ENCODE measurements at places on chromosomes 3 and 15.
A peak's percentile ranks its signal among the peaks of the same experiment; 100 is the strongest.

DNA sequence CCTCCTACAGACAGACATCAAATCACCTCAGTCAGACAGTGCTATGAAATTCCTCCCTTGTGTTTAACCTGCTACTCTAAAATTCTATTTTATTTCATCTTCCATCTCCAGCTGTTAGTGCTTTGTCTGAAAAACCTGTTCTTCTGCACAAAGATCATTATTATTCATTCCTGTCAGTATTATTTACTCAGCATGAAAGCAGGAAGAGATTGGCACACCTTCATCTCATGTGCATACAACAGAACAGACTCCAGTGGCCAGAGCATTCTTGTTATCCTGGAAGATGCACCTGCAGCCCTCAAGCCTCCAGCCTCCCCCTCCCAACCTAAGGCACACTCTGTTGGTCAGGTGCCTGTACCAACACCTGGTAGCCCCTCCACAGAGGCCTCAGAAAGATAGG, 1.8 kb upstream of the ROPN1B start:
- peak; percentile 48 for DNase-seq

DNA sequence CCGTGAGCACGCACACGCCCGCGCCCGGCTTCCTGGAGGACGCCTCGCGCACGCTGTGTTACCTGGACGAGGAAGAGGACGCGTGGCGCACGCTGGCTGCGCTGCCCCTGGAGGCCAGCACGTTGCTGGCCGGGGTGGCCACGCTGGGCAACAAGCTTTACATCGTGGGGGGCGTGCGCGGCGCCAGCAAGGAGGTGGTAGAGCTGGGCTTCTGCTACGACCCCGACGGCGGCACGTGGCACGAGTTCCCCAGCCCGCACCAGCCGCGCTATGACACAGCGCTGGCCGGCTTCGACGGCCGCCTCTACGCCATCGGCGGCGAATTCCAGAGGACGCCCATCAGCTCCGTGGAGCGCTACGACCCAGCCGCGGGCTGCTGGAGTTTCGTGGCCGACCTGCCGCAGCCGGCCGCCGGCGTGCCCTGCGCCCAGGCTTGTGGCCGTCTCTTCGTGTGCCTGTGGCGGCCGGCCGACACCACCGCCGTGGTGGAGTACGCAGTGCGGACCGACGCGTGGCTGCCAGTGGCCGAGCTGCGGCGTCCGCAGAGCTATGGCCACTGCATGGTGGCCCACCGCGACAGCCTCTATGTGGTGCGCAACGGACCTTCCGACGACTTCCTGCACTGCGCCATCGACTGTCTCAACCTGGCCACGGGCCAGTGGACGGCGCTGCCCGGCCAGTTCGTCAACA, 890 bp downstream of the KBTBD13 start:
- no peak for DNase-seq

GRCh38 chr3:8713901-8714759, 19.5 kb upstream of the CAV3 start:
- DNase-seq: no peak

GRCh38 chr15:85003593-85004312, 22.1 kb downstream of the PDE8A start:
- no peak for DNase-seq

GRCh38 chr15:68230157-68231100, 901 bp upstream of the CLN6 start:
- DNase-seq: no peak

DNA sequence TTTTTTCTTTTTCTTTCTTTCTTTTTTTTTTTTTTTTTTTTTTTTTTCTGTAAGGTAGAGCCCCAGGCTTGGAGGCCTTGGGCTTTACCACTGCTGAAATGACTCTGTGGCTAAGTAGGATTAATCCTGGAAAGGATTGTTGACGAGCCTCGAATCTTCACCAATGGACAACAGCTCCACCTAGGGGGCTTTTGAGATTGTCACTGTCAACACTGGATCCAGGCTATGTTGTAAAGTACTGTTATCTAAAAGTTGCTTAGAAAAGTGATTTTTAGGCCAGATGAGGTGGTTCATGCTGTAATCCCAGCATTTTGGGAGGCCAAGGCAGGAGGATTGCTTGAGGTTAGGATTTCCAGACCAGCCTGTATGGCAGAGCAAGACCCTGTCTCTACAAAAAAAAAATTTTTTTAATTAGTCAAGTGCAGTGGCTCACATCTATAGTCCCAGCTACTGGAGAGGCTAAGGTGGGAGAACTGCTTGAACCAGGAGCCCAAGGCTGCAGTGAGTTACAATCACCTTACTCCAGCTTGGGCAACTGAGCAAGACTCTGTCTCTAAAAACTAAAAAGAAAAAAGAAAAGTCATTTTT, 41.6 kb downstream of the KLHL18 start:
- peak; percentile 78 for DNase-seq

GRCh38 chr3:30681649-30682211, 75.3 kb downstream of the TGFBR2 start:
- peak; percentile 34 for DNase-seq

DNA sequence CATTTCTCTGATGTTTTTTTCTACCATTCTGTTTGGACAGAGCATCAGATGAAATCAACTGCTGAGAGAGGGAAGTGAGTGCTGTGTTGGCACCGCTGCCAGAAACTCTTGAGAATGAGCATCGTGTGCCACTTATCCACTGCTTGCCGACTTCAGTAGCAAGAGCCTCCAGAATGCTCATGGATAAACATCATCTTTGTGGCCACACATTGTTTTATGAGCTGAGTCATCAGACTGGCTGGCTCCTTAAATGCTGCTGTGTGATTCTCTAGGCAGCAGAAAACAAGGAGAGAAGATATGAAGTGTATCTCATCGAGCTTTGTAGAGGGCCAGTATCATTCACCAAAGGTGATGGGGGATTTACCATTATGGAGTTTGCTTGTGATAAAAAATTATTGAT, 3.4 kb upstream of the DOCK3 start:
- DNase-seq: peak; percentile 26

DNA sequence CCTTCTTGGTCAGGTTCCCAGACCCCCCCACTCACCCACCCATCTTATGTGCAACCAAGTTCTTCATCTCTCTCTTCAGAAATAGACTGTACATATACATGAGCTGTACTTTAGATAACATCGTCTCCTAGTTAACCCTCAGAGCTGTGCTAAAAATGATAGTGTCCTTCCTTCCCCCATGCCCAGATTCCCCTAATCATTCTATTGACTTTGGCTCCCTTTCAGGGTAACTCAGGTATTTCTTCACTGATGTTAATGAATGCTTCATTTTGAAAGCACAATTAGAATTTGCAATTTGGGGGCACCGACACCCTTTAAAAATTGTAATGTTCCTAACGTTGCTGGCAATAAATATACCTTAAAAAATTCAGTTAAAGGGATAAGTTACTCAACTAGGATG, 10.9 kb downstream of the PARP9 start:
- no peak for DNase-seq

- DNase-seq: no peak
Observed at GRCh38 chr3:3085782-3086181, 24.4 kb downstream of the IL5RA start.

DNA sequence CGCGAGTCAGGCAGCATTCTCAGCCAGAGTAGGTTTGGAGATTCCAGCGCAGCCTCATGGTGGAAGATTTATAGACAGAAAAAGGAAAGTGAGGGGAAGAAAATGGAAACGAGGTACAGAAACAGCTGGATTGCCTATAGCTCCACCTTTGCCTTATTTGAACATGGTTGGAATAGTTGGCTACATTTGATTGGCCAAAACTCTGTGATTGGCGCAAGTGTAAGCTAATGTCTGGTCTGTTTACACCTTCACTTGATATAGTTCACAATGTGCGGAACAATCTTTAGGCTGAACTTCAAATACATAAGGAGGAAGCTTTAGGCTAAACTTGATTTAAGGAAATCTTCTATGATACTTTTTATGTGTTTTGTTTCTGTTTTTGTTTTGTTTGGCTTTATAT, 1191.9 kb downstream of the NSUN3 start:
- no peak for DNase-seq

DNA sequence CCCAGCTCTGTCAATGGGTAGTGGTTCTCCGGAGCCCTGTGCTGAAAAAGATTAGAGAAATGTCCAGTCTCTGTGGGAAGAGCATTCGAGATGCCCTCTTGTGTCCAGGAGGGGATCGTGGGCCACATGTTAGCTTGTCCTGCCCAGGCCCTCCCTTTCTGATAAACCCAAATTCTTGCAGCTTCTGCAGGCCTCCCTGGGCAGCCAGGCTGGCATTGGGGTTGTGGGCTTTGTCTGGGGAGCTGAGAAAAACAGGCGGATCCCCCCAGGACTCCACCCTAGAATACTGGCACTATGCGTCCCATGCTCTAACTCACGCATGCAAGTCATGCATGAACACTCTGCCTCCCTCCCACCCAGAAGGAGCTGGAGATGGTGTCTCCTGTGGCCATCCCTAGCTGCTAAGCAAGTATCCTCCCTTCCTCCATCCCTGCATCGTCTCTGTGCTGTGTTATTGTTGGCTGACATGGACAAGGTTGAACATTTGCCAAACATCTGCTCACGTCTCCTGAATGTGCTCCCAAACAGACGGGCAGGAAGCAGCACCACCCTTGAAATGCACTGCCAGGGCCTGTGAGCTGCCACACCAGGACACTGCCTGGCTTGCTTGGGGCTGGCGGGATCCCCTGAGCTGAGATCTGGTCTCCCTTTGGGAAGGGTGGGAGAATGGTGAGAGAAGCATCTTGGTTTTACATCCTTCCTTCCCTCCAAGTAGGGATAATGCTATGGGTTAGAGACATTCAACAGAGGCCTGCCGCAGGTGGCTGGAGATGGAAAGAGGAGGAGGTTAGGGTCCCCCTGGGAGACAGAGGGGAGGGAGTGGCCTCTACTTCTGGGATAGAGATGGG, 26.5 kb downstream of the CFAP161 start:
- no peak for DNase-seq

GRCh38 chr3:64686446-64686908, 1.3 kb downstream of the ADAMTS9 start:
- peak; percentile 2 for DNase-seq

DNA sequence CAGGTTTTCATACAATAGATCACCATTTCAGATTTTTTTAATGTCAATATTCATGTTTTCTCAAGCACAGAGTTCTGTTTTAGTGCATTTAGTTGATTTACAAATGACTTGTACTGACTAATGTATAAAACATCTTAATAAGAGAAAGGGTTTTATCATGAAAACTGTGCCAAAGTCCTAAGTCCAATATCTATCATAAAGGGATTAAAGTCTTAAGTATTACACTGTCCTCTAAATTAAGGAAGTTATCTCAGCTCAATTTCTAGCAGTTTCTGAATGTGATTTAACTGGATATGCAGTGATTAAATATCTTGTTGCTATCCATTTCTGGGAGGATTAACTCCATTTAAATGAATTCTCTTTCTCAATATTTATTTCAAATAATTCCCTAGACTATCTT, 381.1 kb upstream of the CNTN4 start:
- no peak for DNase-seq

DNA sequence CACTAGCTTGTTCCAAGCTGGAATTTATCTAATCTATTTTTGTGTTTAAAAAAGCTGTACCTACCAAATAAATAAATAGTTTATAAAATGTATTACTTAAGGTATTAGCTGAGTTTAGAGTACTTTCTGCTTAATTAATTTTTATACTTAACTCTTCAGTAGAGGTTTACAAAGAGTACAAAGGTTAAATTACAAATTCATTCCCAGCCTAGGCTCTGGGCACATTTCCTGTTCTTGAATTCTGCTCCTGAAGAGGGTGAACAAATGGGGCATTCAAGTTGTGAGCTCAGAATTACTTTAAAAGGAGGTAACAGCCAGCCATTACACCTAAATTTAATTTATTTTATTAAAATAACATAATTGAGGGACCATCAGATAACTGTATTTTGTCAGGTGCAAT, 26.4 kb downstream of the MKRN2 start:
- DNase-seq: no peak

DNA sequence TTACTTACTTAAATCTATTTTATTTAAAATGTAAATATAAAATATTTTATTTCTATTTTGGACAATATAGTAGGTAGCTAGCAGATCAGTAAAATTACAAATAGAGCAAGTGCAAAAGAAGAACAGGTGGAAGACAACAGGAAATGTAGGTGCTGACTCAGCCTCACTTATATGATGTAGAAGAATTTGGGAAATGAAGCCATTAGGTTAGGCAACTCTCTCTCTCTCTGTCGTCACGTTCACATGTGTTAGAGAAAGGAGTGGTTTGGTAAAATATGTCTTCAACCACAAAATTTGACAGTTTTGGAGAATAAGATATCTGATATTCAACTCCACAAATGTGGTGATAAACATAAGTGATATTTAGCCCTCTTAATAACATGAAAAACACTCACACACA, 532.5 kb upstream of the KCNMB2 start:
- no peak for DNase-seq

DNA sequence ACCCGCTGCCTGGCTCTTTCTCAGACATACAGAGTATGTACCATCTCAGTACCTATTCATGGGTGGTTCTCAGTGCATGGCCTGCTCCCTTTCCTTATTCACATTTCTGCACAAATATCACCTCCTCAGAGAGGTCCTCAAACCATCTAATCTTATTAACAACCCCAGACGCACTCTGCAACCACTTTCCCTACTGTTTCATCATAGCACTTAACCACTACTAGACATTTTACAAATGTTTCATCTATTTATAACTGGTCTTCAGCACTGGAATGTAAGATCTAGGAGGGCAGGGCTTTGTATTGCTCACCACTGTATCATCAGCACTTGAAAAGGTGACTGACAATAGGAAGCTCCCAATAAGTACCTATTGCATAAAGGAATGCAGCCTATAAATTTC, 45.1 kb downstream of the TNIK start:
- DNase-seq: no peak

GRCh38 chr3:141170678-141171295, 60.8 kb upstream of the PXYLP1 start:
- no peak for DNase-seq

DNA sequence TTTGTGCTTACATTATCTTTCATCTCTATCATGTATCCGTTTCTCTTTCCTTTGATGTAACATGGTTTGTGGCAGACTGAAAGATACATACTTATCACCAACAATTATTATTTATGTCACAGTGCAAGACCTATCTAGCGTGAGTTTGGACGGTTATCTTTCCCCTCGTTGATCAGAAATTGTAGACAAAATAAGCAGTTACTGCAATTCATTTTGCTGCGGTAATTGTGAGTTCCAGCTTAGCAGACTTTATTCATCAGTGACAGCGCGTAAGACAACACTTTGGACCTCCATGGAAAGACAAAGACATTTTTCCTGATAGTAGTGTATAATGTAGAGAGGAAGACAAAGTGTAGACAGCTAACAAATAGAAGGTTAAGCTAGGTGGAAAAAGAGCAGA, 51.0 kb upstream of the UTS2B start:
- no peak for DNase-seq

DNA sequence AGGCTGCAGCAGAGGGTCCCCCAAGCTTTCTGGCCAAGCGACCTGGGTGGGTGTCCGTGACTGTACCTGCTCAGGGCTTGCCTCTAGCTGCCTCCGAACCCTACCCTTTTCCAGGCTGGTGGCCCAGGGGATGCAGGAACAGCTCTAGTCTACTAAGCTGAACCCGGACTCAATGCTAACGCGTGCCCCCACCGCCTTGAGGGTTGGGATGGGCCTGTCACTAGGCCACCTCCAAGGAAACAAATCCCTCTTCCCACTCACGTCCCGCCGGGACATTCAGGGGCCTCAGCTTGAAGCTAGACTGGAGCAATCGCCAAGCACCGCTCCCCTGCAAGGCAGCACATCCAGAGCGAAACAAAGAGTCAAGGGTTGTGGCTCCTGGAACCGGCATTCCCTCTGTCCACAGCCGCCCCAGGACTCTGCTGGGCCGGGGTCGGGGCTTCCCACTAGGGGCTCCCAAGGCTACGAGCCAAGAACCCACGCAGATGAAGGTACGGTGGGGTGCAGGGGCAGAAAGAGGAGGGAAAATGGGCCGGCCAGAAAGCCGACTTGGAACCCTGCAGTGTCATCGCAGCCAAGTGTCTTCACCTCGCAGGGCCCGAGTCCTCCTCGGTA, 2.9 kb downstream of the FBXL22 start:
- peak; percentile 66 for DNase-seq
